Upper lobe of right lung (tissue), 1 donor: ENCODE measurements at places on chromosomes 13 and 19. TPM values are rescaled to one million over a fixed set of nuclear protein-coding genes. Genes with fewer than 3 reads are reported as not detected.

Gene ZNF729
- total RNA-seq, result not detected

Gene CCDC61
- total RNA-seq, result 15.4 TPM

Gene RNF113B
- total RNA-seq, result not detected

Gene C2CD4C
- total RNA-seq, result 2.6 TPM

GRCh38 chr13:90872491-90873025 is 474.9 kb upstream of the MIR17HG start:
- H3K4me3 ChIP-seq, result no peak overlapping the region
- no peaks in the 10 kb centered on the region for H3K27me3 ChIP-seq
- H3K27ac ChIP-seq, result no peak overlapping the region

Gene DKKL1
- total RNA-seq, result not detected

DNA sequence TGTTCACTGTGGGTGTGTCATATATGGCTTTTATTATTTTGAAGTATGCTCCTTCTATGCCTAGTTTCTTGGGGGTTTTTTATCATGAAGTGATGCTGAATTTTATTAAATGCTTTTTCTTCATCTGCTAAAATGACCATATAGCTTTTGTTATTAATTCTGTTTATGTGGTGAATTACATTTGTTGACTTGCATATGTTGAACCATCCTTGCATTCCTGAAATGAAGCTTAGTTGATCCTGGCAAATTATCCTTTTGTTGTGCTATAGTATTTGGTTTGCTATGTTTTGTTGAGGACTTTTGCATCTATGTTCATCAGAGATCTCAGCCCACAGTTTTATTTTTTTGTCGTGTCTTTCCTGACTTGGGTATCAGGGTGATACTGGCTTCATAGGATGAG is 12.1 kb downstream of the GPC6 start:
- no peak for DNase-seq
- H3K4me1 ChIP-seq, result no peaks in the 10 kb centered on the region
- no peaks in the 10 kb centered on the region for H3K36me3 ChIP-seq

GRCh38 chr13:49454388-49455006 is 10.4 kb downstream of the SETDB2 start:
- H3K4me1 ChIP-seq, result peaks cover 5% of the 10 kb centered on the region
- no peak overlapping the region for H3K4me3 ChIP-seq
- no peak overlapping the region for H3K27ac ChIP-seq
- no peaks in the 10 kb centered on the region for H3K27me3 ChIP-seq
- no peak for DNase-seq

- no peak overlapping the region for H3K27ac ChIP-seq
- H3K4me3 ChIP-seq, result no peak overlapping the region
- no peaks in the 10 kb centered on the region for H3K27me3 ChIP-seq
- H3K4me1 ChIP-seq, result peaks cover 8% of the 10 kb centered on the region
- H3K36me3 ChIP-seq, result no peaks in the 10 kb centered on the region
Measured at GRCh38 chr13:52926971-52927370, 78.5 kb upstream of the PCDH8 start.

- no peaks in the 10 kb centered on the region for H3K27me3 ChIP-seq
- H3K4me1 ChIP-seq, result no peaks in the 10 kb centered on the region
- no peak for DNase-seq
- no peak overlapping the region for H3K27ac ChIP-seq
- H3K4me3 ChIP-seq, result no peak overlapping the region
Measured at GRCh38 chr19:48943081-48943480, 9.6 kb downstream of the DHDH start.

Gene MAN2B1
- 174 TPM for total RNA-seq

Gene C13orf46
- total RNA-seq, result 21.2 TPM

DNA sequence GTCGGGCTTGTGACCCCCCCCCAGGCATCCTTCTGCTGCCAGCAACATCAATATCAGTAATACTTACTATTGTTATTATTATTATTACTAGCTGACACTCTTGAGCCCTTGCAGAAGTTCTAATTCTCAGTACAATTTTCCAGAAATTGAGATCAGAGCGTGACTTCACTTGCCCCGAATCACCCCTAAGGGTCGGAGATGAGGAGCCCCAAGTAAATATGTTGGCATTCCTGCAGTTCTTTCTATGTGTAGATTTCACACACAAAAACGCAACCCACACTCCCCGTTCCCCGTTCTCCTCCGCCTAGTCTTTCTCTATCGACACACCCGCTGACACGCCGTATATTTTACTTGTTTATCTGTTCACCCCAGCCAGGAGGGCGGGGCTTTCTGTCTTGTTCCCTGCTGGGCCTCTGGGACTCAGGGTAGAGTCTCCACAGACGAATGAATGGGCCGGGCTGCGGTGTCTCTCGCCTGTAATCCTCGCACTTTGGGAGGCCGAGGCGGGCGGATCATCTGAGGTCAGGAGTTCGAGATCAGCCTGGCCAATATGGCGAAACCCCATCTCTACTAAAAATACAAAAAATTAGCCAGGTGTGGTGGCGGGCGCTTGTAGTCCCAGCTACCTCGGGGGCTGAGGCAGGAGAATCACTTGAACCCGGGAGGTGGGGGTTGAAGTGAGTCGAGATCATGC is 14.7 kb downstream of the TLE5 start:
- peak; percentile 82 for DNase-seq
- peaks cover 12% of the 10 kb centered on the region for H3K4me1 ChIP-seq
- H3K27me3 ChIP-seq, result no peaks in the 10 kb centered on the region
- H3K4me3 ChIP-seq, result peak overlapping the region; percentile 37

GRCh38 chr19:43777163-43777695 is 3.5 kb downstream of the KCNN4 start:
- H3K27me3 ChIP-seq, result peaks cover 8% of the 10 kb centered on the region
- peaks cover 33% of the 10 kb centered on the region for H3K4me1 ChIP-seq
- no peak overlapping the region for H3K4me3 ChIP-seq

- no peak overlapping the region for H3K27ac ChIP-seq
- no peaks in the 10 kb centered on the region for H3K36me3 ChIP-seq
- H3K4me3 ChIP-seq, result no peak overlapping the region
- H3K27me3 ChIP-seq, result no peaks in the 10 kb centered on the region
- no peaks in the 10 kb centered on the region for H3K4me1 ChIP-seq
Measured at GRCh38 chr13:95115525-95115924, 185.7 kb downstream of the ABCC4 start.

DNA sequence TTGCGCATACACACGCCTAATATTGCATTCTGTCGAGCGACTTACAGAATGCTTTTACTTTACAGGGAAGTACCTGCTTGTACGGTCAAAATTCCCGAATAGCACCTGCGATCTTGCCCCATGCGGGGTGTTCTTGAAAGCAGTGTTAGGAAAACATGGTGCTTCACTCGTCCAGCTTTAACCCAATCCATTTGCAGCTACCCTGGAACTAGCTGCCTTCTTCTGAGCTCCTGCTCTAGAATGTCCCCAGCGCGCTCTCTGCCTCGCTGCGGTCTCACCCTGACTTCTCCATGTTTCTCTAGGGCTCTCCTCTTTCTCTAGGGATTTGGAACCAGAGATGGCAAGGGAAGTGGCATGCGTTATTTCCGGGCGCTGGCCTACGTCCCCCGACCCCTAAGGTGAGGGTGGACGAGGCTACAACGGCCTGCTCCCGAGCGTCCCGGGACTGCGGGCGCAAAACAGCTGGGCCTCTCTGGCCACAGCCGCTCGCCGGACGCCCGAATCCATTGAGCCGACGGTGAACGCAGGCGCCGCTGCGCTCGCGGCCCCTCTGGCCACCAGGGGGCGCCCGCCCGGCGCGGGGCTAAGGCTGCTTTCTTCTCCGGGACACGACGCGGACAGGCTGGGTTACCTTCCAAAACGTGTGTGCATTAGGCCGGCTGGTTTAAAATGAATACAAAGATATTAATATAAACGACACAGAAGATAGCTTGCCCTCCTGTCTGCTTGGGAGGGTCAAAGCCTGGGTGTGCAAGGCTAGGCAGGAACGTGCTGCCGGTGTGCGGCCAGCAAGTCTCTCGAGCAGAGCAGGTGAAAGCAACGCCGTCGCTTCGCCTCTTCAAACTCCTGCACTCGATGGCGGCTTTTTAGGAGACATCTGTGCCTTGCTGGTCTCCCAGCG is 1.8 kb upstream of the SPRY2 start:
- H3K27me3 ChIP-seq, result no peaks in the 10 kb centered on the region
- H3K36me3 ChIP-seq, result no peaks in the 10 kb centered on the region
- H3K27ac ChIP-seq, result peak overlapping the region; percentile 95
- peak overlapping the region; percentile 84 for H3K4me3 ChIP-seq

Gene CYP2B6
- 1.9 TPM for total RNA-seq

DNA sequence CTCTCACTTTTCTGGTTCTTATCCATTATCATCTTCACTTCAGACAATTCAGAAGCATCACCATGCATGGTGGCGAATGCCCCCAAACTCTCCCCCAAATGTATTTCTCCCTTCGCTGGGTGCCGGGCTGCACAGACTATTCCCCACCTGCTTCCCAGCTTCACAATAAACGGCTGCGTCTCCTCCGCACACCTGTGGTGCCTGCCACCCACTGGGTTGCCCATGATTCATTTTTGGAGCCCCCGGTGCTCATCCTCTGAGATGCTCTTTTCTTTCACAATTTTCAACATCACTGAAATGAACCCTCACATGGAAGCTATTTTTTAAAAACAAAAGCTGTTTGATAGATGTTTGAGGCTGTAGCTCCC is 2.8 kb upstream of the F10 start:
- no peaks in the 10 kb centered on the region for H3K27me3 ChIP-seq
- H3K36me3 ChIP-seq, result no peaks in the 10 kb centered on the region
- no peaks in the 10 kb centered on the region for H3K4me1 ChIP-seq
- H3K4me3 ChIP-seq, result no peak overlapping the region
- DNase-seq, result no peak

GRCh38 chr13:98918771-98919170 is 59.1 kb downstream of the DOCK9 start:
- peaks cover 17% of the 10 kb centered on the region for H3K36me3 ChIP-seq
- H3K27me3 ChIP-seq, result no peaks in the 10 kb centered on the region
- peaks cover 5% of the 10 kb centered on the region for H3K4me1 ChIP-seq
- no peak overlapping the region for H3K4me3 ChIP-seq

Gene ATP12A
- total RNA-seq, result not detected

Gene IGFL4
- not detected for total RNA-seq

DNA sequence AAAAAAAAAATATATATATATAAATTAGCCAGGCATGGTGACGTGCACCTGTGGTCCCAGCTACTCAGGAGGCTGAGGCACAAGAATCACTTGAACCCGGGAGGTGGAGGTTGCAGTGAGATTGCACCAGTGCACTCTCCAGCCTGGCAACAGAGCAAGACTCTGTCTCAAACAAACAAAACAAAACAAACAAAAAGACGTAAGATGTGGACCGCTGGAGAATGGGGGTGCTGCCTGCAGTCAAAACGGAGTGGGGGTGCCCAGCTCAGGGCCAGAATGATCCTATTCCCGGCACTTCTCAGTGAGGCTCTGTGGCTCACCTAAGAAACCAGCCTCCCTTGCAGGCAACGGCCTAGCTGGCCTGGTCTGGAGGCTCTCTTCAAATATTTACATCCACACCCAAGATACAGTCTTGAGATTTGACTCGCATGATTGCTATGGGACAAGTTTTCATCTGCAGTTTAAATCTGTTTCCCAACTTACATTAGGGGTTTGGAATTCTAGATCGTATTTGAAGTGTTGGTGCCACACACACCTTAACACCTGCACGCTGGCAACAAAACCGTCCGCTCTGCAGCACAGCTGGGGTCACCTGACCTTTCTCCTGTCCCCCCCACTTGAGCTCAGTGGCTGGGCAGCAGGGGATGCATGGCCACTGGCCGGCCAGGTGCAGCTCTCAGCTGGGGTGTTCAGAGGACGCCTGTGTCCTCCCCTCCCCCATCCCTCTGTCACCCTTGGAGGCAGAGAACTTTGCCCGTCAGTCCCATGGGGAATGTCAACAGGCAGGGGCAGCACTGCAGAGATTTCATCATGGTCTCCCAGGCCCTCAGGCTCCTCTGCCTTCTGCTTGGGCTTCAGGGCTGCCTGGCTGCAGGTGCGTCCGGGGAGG is at the start of gene F7:
TSS of gene F7 (plus strand) at position 760 of the 889 bp plus-strand sequence. CDS start at position 811, 51 bp downstream.
- H3K36me3 ChIP-seq, result no peaks in the 10 kb centered on the region
- H3K27ac ChIP-seq, result no peak within 1 kb of the TSS
- peaks cover 12% of the 10 kb centered on the region for H3K27me3 ChIP-seq
- no peak within 1 kb of the TSS for H3K4me3 ChIP-seq
- H3K4me1 ChIP-seq, result peaks cover 9% of the 10 kb centered on the region

Gene FFAR1
- total RNA-seq, result not detected

GRCh38 chr13:100895651-100896050 is 221.1 kb upstream of the TMTC4 start:
- no peaks in the 10 kb centered on the region for H3K4me1 ChIP-seq
- no peak overlapping the region for H3K27ac ChIP-seq
- DNase-seq, result no peak
- H3K27me3 ChIP-seq, result no peaks in the 10 kb centered on the region

GRCh38 chr19:16598848-16599247 is 26.6 kb upstream of the SLC35E1 start:
- H3K4me3 ChIP-seq, result no peak overlapping the region
- no peaks in the 10 kb centered on the region for H3K36me3 ChIP-seq
- no peak for DNase-seq
- no peaks in the 10 kb centered on the region for H3K27me3 ChIP-seq

DNA sequence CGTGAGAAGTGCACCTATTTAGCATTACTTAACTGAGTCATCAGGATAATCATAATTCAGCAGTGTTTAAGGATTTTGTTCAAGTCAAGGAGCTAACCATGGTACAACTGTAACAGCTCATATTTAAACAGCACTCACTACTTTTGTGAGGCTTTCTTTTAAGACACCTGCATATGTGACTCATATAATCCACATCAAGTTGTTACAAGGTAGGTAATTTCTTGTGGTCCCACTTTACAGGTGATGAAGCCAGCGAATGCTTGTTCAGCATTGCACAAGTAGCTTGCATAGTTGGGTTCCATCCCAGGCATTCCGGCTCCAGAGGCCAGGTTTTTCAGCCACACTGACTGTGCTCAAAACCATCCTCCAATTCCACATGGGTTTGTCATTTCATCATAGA is 569.2 kb downstream of the MYO16 start:
- no peak overlapping the region for H3K27ac ChIP-seq
- no peak overlapping the region for H3K4me3 ChIP-seq
- no peaks in the 10 kb centered on the region for H3K36me3 ChIP-seq
- no peaks in the 10 kb centered on the region for H3K27me3 ChIP-seq
- H3K4me1 ChIP-seq, result no peaks in the 10 kb centered on the region
- no peak for DNase-seq

DNA sequence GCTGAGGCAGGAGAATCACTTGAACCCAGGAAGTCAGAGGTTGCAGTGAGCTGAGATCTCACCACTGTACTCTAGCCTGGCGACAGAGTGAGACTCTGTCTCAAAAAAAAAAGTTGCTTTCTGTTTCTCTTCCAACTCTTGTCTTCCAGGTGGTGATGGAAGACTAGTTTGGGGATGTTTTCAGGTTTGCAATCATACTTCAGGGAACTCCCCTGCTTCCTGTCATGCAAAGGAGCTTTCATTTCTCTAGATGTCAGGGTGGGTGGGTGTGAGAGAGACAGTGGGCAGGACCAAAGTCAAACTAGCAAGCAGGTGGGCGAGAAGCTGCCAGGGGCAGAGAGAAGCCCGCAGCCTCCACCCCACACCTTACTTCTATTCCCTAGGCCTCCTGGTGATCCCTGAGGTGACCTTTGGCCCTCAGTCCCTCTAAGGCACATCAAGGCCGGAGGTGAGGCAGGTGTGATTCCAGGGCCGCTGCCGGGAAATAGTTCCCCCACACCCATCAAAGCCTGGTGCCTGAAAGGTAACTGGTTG is 25.7 kb downstream of the CCNE1 start:
- peaks cover 13% of the 10 kb centered on the region for H3K27me3 ChIP-seq
- no peak overlapping the region for H3K4me3 ChIP-seq
- no peaks in the 10 kb centered on the region for H3K36me3 ChIP-seq
- peak; percentile 30 for DNase-seq
- H3K4me1 ChIP-seq, result no peaks in the 10 kb centered on the region

GRCh38 chr13:43077461-43077860 is 54.1 kb downstream of the DNAJC15 start:
- no peak overlapping the region for H3K27ac ChIP-seq
- peaks cover 5% of the 10 kb centered on the region for H3K36me3 ChIP-seq
- H3K27me3 ChIP-seq, result no peaks in the 10 kb centered on the region
- DNase-seq, result no peak
- no peak overlapping the region for H3K4me3 ChIP-seq
